Regular cardiac myocyte (primary cell): ENCODE measurements at places on chromosomes 7 and 10. TPM values are rescaled to one million over a fixed set of nuclear protein-coding genes. Genes with fewer than 3 reads are reported as not detected.

The CRHR2 gene
- total RNA-seq: not detected in 2 replicates

The GPR158 gene
- total RNA-seq: 0.19 and 0.28 TPM in 2 replicates

The NPC1L1 gene
- total RNA-seq: under 0.01 TPM in 2 replicates

The SRRM3 gene
- total RNA-seq: 0.38 and 0.56 TPM in 2 replicates

The TMEM176A gene
- total RNA-seq: not detected in 2 replicates

The NPY gene
- not detected in 2 replicates for total RNA-seq

The PDGFA gene
- 45.4 and 90.9 TPM in 2 replicates for total RNA-seq
